ENCODE measurements at places on chromosomes 13 and 19.

DNA sequence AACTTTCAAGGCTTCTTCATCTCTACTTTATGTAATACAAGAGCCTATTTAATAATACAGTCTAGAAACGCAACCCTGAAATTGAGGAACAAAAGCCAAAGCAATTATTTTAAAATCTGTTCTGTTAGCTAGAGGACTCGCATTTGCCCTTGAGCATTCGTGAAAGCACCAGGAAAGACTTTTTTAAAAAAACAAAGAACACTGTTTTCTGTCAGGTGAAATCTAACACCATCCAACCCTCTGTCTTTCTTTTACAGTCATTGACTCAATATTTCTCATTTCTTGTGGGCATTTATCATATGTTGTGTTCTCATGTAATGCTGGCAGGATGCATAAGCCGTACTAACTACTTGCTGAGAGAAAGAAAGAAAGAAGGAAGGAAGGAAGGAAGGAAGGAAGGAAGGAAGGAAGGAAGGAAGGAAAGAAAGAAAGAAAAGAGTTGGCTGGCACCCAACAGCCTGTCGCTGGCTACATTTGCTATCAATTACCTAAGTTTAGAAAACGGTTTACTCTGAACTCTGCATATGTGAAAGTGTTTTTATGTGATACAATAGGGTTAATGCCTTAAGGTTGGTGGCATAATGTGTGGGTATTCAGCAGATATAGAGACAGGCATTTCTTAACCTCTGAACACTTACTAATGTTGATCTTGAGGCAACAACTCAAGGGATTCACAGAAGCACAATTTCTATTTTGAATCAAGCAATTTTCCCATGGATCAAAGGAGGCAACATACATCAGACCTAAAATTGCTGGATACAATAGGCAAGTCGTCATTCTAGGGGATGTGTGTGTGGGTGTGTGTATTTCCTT, 445.4 kb downstream of the DCT start:
- peak; percentile 21 for DNase-seq

DNA sequence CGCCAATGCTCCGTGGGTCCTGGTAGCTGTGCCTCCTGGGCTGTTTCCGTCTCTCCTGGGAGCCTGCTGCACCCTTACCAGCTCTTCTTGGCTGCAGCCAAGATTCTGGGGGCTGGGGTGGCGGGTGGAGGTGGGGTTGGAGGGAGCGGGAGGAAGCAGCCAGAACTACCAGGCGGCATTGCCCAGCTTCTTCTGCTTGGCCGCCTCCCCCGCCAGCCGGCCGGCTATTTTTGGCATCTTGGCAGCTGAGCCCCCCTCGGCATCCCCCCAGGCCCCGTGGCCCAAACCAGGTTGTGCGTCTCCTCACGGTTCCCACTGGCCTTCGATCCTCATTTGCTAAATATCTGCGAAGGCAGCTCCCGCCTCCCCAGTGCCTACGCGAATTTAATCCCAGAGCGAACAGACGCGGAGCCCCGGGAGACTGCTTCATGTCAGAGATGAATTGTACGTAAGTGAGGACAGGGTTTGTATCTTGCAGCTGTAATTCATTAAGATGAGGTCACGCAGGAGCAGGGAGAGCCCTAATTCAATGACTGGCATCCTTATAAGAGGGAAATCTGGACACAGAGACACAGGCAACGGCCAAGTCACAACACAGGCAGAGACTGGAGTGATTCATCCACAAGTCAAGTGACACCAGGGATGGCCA, 12.8 kb upstream of the PEAK3 start:
- peak; percentile 96 for DNase-seq

DNA sequence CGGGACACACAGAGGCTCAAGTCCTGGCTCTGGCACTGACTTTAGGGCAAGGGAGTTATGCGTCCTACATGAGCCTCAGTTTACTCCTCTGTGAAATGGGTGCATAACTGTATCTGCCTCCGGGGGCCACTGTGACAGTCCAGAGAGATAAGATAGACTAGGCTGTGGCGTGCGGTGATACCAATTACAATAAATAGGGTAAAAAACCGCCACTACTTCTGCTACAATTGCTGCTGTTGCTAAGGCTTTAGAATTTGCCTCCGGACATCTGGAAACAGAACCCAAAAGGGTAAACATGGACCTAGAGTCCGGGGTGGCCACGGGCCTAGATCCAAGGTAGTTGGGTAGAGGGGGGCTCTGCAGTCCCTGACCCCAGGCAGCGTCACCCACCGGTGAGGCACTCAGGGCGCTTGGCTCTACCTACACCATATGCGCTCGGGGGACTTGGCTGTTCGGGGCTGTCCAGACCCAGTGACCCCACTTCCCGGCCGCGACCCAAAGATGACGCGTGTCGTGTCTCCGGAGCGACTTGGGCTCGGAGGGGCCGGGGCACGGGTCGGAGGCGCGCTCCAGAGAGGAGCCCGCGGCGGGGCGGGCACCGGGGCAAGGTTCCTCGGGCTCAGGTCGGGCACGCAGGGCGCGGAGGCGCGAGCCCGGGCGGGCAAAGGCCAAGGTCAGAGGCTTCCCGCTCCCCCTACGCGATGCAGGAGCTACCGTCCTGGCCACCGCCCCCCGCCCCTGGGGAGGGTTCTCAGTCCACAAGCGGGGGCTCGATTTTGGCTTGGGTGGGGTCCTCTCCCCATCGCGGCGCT, 1.1 kb downstream of the INSR start:
- DNase-seq: no peak

GRCh38 chr13:38954844-38955243, 35.8 kb downstream of the STOML3 start:
- no peak for DNase-seq

DNA sequence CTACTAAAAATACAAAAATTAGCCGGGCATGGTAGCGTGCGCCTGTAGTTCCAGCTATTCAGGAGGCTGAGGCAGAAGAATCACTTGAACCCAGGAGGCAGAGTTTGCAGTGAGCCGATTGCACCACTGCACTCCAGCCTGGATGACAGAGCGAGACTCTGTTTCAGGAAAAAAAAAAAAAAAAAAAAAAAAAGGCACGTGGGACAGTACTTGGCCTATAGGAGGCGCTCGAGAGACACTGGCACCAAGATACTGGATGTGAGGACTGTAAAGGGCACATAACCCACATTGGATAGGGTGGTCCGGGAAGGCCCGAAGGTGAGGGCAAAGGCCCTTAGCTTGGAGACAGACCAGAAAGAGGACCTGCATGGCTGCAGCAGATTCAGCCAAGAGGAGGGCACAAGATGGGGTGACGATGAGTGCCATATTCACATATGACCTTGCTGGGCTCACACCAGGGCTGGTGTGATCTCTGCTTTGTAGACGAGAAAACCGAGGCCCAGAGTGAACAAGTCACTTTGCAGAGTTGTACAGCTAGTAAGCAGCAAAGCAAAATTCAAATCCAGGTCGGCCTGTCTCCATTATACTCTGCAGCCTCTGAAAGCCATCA, 89.4 kb downstream of the DPF1 start:
- DNase-seq: peak; percentile 59

- DNase-seq: peak; percentile 84
These were observed 43.2 kb downstream of the SUGT1 start for GRCh38 chr13:52695856-52696255.
